ENCODE measurements at places on chromosomes 5 and 9. TPM values are rescaled to one million over a fixed set of nuclear protein-coding genes. Genes with fewer than 3 reads are reported as not detected.

OLFM1 gene
- not detected for total RNA-seq

DNA sequence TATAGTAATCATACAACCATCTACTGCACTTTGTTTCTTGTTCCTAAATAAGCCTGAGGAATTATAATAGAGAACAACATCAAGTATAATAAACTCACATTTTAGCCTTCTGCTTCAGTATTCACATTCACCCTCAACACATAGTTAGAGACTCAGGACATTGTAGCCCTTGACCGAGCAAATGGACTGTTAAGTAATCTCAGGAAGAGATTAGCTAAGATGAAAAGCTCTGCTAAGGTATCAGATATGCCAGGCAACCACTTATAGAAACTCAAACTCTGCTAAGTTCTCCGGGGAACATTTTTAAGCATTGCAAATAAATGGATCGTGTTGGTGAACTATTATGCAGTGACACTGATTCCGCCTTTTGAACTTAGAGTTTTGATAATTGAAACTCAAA, 252.0 kb downstream of the DTWD2 start:
- DNase-seq, result no peak

- no peak for DNase-seq
Measured at GRCh38 chr5:62643556-62644451, 65.2 kb downstream of the LRRC70 start.

SMIM27 gene
- 19.5 TPM for total RNA-seq

GALNT10 gene
- total RNA-seq, result 66.2 TPM

DIRAS2 gene
- not detected for total RNA-seq

DNA sequence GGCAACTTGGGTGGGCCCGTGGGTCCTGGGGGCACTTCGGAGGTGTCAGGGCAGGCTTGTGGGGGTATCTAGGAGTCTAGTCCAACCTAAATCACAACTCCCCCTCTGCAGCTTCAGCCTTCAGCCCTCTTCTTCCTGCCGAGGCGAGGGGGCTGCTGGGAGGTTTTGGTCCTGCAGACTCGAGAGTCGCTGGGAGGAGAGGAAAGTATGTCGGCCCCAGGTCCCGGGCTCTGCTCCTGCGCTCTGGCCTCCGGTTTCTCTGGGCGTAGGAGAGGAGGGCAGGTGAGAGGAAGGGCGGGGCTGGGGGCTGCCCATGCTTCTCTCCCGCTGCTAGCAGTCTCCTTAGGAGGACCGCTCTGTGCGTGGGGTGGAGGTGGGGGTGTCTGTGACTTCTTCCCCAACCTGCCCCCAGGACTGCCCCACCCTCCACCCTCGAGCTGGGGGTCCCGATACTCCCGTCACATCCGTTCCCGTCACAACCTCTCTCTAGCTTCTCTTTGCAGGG, 139.8 kb upstream of the COL5A1 start:
- no peak for DNase-seq

SH3PXD2B gene
- 0.09 TPM for total RNA-seq

DNA sequence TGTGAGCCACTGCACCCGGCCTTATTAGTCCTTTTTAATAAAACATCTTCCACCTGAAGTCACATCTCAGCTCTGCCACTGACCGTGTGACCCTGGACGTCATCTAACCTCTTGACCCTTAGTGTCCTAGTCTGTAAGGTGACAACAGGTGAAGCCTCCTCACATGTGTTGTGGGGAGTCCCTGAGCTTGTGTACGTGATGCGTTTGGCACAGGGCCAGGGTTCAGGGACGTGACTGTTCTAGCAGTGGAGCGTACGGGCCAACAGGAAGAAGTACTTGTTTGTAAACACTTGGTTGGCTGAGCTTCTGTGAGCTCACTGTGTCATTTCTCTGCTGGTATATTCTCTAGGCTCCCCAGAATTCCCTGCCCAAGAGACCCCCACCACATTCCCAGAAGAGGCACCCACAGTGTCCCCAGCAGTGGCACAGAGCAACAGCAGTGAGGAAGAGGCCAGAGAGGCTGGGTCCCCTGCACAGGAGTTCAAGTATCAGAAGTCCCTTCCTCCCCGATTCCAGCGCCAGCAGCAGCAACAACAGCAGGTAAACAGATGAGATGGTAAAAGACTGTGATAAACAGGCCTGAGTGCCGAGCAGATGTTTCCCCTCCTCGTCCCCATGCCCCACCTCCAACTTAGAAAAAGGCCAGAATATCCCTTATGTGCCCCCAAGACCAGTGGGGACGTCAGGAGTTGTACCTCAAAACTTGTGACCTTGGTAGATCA, 35.3 kb upstream of the POMT1 start:
- DNase-seq, result no peak
